ENCODE measurements at places on chromosomes 11 and 22. TPM values are rescaled to one million over a fixed set of nuclear protein-coding genes. Genes with fewer than 3 reads are reported as not detected.

GTPBP1 gene
- total RNA-seq = 98.1 TPM

PUS3 gene
- 20.1 TPM for total RNA-seq

GAB4 gene
- total RNA-seq = not detected

SBF2 gene
- total RNA-seq = 7.1 TPM

MAJIN gene
- 0.82 TPM for total RNA-seq

KLHDC7B gene
- total RNA-seq = 7.7 TPM

DNA sequence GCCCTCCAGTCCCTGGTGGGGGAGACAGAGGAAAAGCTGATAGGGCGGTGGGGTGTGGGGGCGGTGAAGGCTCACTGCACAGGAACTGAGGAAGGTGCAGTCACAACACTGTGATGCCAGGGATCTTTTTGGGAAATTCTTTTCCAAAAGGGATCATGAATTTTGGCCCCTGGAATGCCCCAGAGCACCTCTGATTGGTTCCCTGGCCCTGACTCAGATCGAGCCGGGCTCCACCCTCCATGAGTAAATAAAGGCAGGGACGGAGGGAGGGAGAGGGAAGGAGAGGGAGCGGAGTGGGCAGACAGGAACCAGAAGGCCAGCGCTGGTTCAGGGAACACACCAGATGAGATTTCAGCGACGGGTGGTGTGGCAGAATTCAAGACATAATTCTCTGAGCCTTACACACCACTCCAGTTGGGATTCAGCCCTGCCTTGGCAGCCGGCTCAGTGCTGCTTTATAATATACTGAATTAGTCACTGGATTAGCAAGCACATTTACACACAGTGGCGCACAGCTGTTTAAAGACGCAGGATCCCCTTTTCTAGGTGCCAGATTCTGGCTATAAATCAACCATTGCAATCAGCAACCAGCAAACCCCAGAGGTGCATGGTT, 80.3 kb downstream of the ETS1 start:
- peaks cover 83% of the 10 kb centered on the region for H3K36me3 ChIP-seq
- H3K27ac ChIP-seq = peak overlapping the region; percentile 96
- peak overlapping the region; percentile 77 for H3K4me3 ChIP-seq
- no peaks in the 10 kb centered on the region for H3K27me3 ChIP-seq
- peaks cover 90% of the 10 kb centered on the region for H3K4me1 ChIP-seq
- DNase-seq = peak; percentile 74

- peak; percentile 46 for DNase-seq
- peak overlapping the region; percentile 12 for H3K4me3 ChIP-seq
- H3K36me3 ChIP-seq = peaks cover 72% of the 10 kb centered on the region
- peaks cover 89% of the 10 kb centered on the region for H3K4me1 ChIP-seq
- H3K27ac ChIP-seq = peak overlapping the region; percentile 95
These were observed 45.7 kb upstream of the CD5 start for GRCh38 chr11:61056571-61056970.

GRCh38 chr22:40855979-40856512, 393 bp downstream of the ST13 start:
- peaks cover 6% of the 10 kb centered on the region for H3K36me3 ChIP-seq
- peaks cover 53% of the 10 kb centered on the region for H3K4me1 ChIP-seq
- H3K4me3 ChIP-seq = peak overlapping the region; percentile 98

GRCh38 chr11:5596607-5597201, at the start of gene TRIM6:
TSS of gene TRIM6 (plus strand) at chr11:5596637. CDS start at chr11:5596898, 261 bp downstream.
- peaks cover 8% of the 10 kb centered on the region for H3K4me1 ChIP-seq
- DNase-seq = peak; percentile 28
- no peak within 1 kb of the TSS for H3K27ac ChIP-seq
- H3K27me3 ChIP-seq = peaks cover 8% of the 10 kb centered on the region
- H3K4me3 ChIP-seq = peak within 1 kb of the TSS; percentile 75
- no peaks in the 10 kb centered on the region for H3K36me3 ChIP-seq

GRCh38 chr11:83641511-83641910, 355.3 kb upstream of the CCDC90B start:
- H3K27ac ChIP-seq = no peak overlapping the region
- no peak overlapping the region for H3K4me3 ChIP-seq
- peaks cover 2% of the 10 kb centered on the region for H3K27me3 ChIP-seq

- H3K27ac ChIP-seq = no peak overlapping the region
- H3K4me1 ChIP-seq = no peaks in the 10 kb centered on the region
- DNase-seq = no peak
- H3K4me3 ChIP-seq = no peak overlapping the region
These were observed 316.3 kb upstream of the LARGE1 start for GRCh38 chr22:34236527-34236926.

- no peaks in the 10 kb centered on the region for H3K4me1 ChIP-seq
- H3K36me3 ChIP-seq = no peaks in the 10 kb centered on the region
- H3K27me3 ChIP-seq = peaks cover 19% of the 10 kb centered on the region
These were observed 35.7 kb upstream of the TLCD5 start for GRCh38 chr11:120289426-120289825.

DNA sequence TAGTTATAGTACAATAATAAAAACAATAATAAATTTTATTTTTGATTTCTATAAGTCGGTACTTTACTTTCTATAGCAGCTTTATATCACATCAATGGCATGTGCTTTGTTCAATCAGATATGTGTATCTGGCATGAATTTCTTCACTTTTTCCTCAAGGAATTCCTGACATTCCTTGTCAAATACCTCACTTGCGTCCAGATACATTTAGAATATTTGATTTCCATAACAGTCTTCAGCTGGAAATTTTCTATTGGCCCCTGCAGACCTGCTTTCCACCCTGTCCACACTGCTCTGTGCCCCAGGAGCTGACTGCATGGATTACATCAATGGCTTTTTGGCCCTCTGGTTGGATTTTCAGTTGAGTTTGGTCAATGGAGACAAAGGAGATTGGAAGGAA, 93.2 kb downstream of the FAR1 start:
- H3K4me1 ChIP-seq = no peaks in the 10 kb centered on the region
- no peak for DNase-seq
- no peak overlapping the region for H3K4me3 ChIP-seq
- no peak overlapping the region for H3K27ac ChIP-seq
